Liver (tissue), 10 donors: ENCODE measurements at places on chromosomes 7 and 10.

DNA sequence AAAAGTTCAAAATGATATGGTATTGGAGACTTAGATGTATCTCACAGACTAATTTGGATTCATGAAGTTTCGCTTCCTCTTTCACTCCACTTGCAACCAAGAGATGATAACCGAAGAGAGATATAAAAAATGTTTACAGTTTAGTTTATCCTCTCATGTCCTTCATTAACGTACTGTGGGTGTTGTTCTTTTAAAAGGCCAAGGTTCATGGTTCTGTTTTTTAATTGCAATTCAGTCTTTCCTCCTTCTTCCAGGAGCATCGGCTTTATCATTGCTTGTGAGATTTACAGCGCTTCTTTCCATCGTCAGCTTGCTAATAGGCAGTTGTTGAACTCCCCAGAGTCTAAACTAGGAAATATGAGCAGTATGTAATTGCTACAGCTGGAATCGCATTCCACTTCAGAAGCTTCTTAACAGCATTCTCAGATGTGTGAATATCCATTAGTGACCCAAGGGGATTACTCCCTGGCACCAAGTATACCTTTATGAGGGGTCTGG is 75.9 kb upstream of the HGF start:
- no peaks in the 10 kb centered on the region for H3K4me1 ChIP-seq
- H3K36me3 ChIP-seq: no peaks in the 10 kb centered on the region
- DNase-seq: no peak
- no peaks in the 10 kb centered on the region for H3K27me3 ChIP-seq

- H3K27ac ChIP-seq: no peak overlapping the region
- no peaks in the 10 kb centered on the region for H3K36me3 ChIP-seq
- no peaks in the 10 kb centered on the region for H3K27me3 ChIP-seq
- DNase-seq: no peak
- H3K4me3 ChIP-seq: no peak overlapping the region
- H3K4me1 ChIP-seq: no peaks in the 10 kb centered on the region
Observed at GRCh38 chr10:72720814-72721660, 29.1 kb downstream of the MCU start.

DNA sequence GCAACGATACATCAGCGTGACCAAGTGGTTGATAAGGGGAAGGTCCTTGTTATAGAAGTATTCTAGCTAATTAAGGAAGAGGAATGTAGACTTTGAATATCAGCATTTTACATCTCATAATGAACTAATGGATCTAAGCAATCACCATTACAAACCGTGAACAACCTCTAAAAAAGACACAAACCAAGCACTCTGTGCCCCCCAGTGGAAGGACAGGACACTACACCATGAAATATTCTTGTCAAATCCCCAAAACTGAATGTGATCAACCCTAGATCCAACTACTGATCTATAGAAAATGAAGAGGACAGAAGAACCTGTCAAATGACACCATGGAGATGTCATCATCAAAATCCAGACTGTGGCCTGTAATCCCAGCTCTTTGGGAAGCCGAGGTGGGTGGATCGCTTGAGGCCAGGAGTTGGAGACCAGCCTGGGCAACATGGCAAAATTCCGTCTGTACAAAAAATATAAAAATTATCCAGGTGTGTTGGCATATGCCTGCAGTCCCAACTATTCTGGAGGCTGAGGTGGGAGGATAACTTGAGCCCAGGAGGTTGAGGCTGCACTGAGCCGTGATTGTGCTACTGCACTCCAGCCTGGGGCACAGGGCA is 111.3 kb upstream of the CARD11 start:
- no peaks in the 10 kb centered on the region for H3K36me3 ChIP-seq
- H3K4me3 ChIP-seq: no peak overlapping the region
- H3K27me3 ChIP-seq: no peaks in the 10 kb centered on the region
- H3K4me1 ChIP-seq: no peaks in the 10 kb centered on the region
- no peak for DNase-seq

DNA sequence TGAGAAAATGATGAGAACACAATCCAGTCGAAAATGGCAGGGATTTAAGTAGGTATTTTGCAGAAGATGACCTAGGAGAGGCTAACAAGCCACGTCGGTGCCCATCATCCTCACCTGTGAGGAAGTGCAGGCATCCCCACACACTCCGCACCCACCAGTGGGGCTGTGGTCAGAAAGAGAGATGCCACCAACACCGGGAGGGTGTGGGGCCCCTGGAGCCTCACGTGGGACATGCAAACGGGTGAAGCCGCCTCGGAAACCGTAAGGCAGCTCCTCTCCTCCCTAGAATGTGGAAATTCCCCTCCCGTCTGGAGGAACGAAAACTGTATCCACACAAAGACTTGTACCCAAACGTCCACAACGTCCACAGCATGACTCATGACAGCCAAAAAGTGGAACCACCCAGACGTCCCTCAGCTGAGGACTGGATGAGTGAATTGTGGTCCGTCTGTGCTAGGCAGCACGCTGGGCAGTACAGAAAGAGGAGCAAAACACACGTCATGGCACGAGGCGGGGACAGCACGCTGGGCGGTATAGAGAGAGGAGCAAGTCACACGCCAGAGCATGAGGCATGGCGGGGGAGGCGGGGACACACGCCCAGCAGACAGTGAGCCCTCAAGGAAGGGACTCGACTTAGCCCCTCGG is 246.0 kb downstream of the ELFN1 start:
- no peak overlapping the region for H3K27ac ChIP-seq
- no peaks in the 10 kb centered on the region for H3K36me3 ChIP-seq
- H3K4me3 ChIP-seq: no peak overlapping the region
- peaks cover 14% of the 10 kb centered on the region for H3K4me1 ChIP-seq

GRCh38 chr10:86804805-86805204 is 48.4 kb downstream of the BMPR1A start:
- no peak overlapping the region for H3K4me3 ChIP-seq
- no peak overlapping the region for H3K27ac ChIP-seq
- DNase-seq: no peak
- H3K27me3 ChIP-seq: no peaks in the 10 kb centered on the region

DNA sequence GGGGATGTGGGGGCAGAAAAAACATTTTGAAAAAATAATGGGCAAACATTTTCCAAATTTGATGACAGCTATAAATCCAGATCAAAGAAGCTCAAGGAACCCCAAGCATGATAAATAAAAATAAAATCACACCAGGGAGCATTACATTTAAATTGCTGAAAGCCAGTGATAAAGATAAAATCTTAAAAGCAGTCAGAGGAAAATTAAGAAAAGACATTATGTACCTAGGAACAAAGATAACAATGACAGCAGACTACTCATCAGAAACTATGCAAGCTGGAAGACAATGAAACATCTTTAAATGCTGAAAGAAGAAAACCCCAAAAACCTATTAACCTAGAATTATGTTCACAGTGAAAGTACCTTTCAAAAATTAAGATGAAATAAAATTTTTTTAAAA is 23.3 kb downstream of the NEUROG3 start:
- H3K4me3 ChIP-seq: no peak overlapping the region
- no peaks in the 10 kb centered on the region for H3K4me1 ChIP-seq
- no peaks in the 10 kb centered on the region for H3K27me3 ChIP-seq
- H3K27ac ChIP-seq: no peak overlapping the region

DNA sequence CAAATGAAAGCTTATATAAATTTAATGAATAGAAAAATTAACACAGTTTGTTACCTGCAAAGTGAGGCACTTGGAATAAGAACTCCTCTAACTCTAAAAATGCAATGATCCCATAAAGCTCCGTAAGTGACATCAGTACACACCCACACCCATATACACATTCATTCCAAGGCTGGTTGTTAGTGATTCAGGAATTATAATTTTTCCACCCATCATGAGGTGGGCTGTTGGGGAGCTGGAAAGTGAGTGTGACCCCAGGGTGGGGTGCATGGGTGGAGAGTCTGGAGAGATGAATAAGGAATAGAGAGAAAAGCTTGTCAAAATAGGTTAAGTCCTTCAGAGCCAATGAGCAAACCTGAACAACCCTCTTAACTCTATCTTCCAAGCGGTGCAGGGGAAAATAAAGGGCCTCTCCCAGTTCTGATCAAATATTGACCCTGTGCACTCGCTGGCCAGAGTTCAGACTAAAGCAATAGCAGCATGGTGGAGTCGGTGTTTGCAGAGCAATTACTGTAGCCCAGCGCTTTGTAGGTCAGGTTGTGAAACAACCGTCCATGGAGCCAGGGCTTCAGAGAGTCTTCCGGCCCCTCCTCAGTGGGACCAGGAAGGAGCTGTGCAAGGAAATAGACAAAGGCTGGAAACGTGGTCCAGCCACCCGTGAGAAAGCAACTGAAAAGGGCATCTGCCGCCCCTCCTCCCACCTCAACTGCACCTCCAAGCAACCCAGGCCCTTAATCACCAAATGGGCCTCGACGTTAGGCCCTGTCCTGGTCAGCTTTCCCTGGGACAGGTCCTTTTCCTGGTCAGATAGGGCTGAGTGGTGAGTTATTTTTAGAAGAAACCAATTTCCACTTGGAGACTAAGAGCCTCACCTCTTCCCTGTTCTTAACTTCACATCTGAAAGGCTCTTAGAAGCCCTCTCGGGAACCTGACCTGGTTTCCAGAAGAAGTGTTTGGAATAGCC is 61.2 kb downstream of the SH3PXD2A start:
- peaks cover 29% of the 10 kb centered on the region for H3K4me1 ChIP-seq
- H3K27ac ChIP-seq: peak overlapping the region; percentile 64
- DNase-seq: peak; percentile 48
- H3K4me3 ChIP-seq: no peak overlapping the region

GRCh38 chr10:14621037-14621436 is 153.7 kb downstream of the FAM107B start:
- no peaks in the 10 kb centered on the region for H3K27me3 ChIP-seq
- H3K36me3 ChIP-seq: no peaks in the 10 kb centered on the region
- H3K27ac ChIP-seq: no peak overlapping the region
- H3K4me3 ChIP-seq: no peak overlapping the region

GRCh38 chr7:37796138-37796775 is 52.1 kb upstream of the NME8 start:
- H3K27me3 ChIP-seq: no peaks in the 10 kb centered on the region
- H3K4me1 ChIP-seq: no peaks in the 10 kb centered on the region
- H3K36me3 ChIP-seq: no peaks in the 10 kb centered on the region

GRCh38 chr7:151695951-151696541 is 176.4 kb upstream of the RHEB start:
- DNase-seq: no peak
- no peaks in the 10 kb centered on the region for H3K27me3 ChIP-seq
- peaks cover 15% of the 10 kb centered on the region for H3K4me1 ChIP-seq
- H3K27ac ChIP-seq: peak overlapping the region; percentile 81
- H3K4me3 ChIP-seq: no peak overlapping the region
- no peaks in the 10 kb centered on the region for H3K36me3 ChIP-seq

- H3K4me3 ChIP-seq: no peak overlapping the region
- H3K27ac ChIP-seq: no peak overlapping the region
- no peak for DNase-seq
Observed at GRCh38 chr7:132750096-132750495, 173.8 kb upstream of the PLXNA4 start.

GRCh38 chr7:151847136-151847535 is 29.8 kb downstream of the PRKAG2 start:
- DNase-seq: no peak
- H3K36me3 ChIP-seq: no peaks in the 10 kb centered on the region
- no peaks in the 10 kb centered on the region for H3K27me3 ChIP-seq
- no peak overlapping the region for H3K4me3 ChIP-seq
- peaks cover 14% of the 10 kb centered on the region for H3K4me1 ChIP-seq
- H3K27ac ChIP-seq: no peak overlapping the region

DNA sequence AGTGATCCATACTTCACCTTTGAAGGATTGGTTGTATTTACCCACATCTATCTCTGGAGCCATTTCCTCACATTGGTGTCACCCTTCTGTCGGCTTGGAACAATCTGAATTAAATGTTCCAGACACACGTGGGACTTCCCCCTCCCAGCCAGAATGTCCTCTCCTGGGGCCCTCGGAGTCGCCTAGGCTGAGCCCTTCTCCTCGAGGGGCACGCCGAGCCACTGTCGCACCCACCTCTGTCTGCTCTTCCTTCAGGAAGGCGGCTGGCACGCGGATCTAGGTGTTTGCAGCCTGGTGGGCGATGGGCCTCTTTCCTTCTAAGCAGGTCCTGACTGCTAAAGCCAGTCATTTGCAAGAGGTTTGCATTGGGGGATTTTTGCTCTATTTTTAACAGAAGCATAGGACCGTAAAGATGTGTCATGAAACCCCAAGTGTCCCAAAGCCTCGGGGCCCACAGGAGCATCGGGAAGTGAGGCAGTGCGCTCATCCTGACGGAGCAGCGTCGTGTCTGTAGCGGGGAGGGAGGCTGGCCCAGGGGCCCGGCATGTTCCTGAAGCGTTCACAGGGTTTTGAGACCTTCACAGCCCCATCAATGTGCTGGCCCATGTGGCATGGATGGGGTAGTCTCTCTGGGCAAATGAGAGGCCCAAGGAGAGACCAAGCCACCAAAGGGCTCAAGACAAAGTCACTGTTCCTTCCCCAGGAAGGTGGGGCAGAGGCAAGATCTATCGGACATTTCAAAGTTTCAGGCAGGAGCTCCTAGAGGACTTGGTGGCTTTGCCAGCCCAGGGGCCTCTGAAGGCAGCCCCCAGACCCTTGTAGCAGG is 86.7 kb downstream of the RGS10 start:
- H3K27ac ChIP-seq: no peak overlapping the region
- H3K4me1 ChIP-seq: no peaks in the 10 kb centered on the region
- H3K4me3 ChIP-seq: no peak overlapping the region
- no peaks in the 10 kb centered on the region for H3K27me3 ChIP-seq
- H3K36me3 ChIP-seq: no peaks in the 10 kb centered on the region

GRCh38 chr7:70599446-70600190 is 532.3 kb upstream of the GALNT17 start:
- no peak overlapping the region for H3K4me3 ChIP-seq
- H3K4me1 ChIP-seq: peaks cover 68% of the 10 kb centered on the region
- no peak for DNase-seq
- peak overlapping the region; percentile 15 for H3K27ac ChIP-seq

GRCh38 chr7:10684606-10685005 is 289.1 kb upstream of the PHF14 start:
- H3K36me3 ChIP-seq: no peaks in the 10 kb centered on the region
- H3K4me3 ChIP-seq: no peak overlapping the region
- no peak overlapping the region for H3K27ac ChIP-seq

DNA sequence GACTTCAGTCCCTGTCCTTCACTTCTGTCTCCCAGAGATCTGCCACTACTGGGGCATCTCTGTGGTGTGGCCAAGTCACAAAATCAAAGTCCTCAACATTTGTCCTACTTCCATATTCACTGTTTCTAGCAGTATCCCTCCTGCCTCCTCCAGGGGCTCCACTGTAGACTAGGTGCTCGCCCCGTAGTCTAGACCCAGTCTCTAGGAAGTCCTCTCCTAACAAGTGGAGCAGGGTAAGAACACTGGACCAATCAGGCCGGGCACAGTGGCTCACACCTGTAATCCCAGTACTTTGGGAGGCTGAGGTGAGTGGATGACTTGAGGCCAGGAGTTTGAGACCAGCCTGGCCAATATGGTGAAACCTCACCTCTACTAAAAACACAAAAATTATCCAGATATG is 57.4 kb downstream of the SKIDA1 start:
- no peaks in the 10 kb centered on the region for H3K36me3 ChIP-seq
- H3K4me1 ChIP-seq: no peaks in the 10 kb centered on the region
- DNase-seq: no peak
- H3K4me3 ChIP-seq: no peak overlapping the region
